Tibial nerve (tissue), 4 donors: ENCODE measurements at places on chromosomes 3 and 15. TPM values are rescaled to one million over a fixed set of nuclear protein-coding genes. Genes with fewer than 3 reads are reported as not detected.

The TRANK1 gene
- total RNA-seq = 12.6 TPM

GRCh38 chr3:189557824-189558223 lies 73.4 kb upstream of the TP63 start:
- DNase-seq = no peak
- H3K27me3 ChIP-seq = no peaks in the 10 kb centered on the region
- no peak overlapping the region for H3K27ac ChIP-seq
- no peaks in the 10 kb centered on the region for H3K36me3 ChIP-seq
- H3K4me1 ChIP-seq = no peaks in the 10 kb centered on the region

GRCh38 chr3:142657033-142657432 lies 60.8 kb downstream of the PLS1 start:
- no peak overlapping the region for H3K27ac ChIP-seq
- DNase-seq = no peak
- no peaks in the 10 kb centered on the region for H3K4me1 ChIP-seq

- H3K27ac ChIP-seq = no peak overlapping the region
- H3K27me3 ChIP-seq = no peaks in the 10 kb centered on the region
- no peak for DNase-seq
- no peaks in the 10 kb centered on the region for H3K4me1 ChIP-seq
- H3K36me3 ChIP-seq = no peaks in the 10 kb centered on the region
Measured at GRCh38 chr3:53721187-53722119, 124.8 kb downstream of the CHDH start.

GRCh38 chr3:53628536-53629401 lies 134.4 kb downstream of the CACNA1D start:
- no peaks in the 10 kb centered on the region for H3K27me3 ChIP-seq
- H3K4me3 ChIP-seq = no peak overlapping the region
- H3K27ac ChIP-seq = no peak overlapping the region
- no peaks in the 10 kb centered on the region for H3K36me3 ChIP-seq
- no peak for DNase-seq
- H3K4me1 ChIP-seq = no peaks in the 10 kb centered on the region

DNA sequence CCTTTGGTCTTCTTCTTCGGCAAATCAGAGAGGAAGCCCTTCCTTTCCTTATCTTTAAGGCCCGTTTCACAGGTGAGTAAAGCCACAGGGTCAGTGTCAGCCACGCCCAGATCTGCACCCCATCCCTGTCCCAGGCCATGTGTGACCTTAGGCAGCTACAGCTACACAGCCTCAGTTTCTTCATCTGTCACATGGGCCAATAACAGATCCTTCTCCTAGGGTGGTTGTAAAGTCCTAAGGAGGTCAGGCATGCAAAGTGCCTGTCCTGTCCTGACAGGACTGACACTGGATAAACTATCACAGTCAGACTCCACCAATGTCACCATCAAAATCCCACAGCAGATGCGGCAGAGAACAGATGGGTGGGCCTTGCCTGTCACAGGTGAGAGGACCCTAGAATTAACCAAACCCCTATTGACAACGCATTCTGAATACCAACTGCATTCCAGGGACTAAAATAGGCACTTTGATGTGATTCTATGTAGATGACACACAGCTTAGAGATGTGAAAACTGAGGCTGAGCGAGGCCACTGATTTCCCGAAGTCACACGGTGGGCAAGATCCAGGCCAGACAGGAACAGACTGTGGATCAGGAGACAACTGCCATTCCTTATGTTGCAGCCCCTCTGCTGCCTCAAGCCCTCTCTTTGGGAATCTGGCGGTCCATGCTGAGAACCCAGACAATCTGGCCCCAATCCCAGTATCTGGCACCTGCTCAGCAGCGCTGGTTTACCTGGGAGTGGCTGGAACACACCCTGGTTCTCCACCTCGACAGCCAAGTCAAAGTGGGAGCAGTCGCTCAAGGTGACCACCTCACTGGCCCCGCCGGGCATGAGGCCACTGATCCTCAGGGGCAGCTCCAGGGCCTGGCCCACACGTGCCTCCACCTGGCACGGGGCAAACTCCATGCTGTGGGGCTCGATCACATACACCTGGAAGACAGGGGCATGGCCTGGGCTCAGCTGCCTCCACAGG lies 48.7 kb downstream of the NUP210 start:
- no peaks in the 10 kb centered on the region for H3K27me3 ChIP-seq
- no peak for DNase-seq
- no peak overlapping the region for H3K27ac ChIP-seq
- H3K4me3 ChIP-seq = no peak overlapping the region

DNA sequence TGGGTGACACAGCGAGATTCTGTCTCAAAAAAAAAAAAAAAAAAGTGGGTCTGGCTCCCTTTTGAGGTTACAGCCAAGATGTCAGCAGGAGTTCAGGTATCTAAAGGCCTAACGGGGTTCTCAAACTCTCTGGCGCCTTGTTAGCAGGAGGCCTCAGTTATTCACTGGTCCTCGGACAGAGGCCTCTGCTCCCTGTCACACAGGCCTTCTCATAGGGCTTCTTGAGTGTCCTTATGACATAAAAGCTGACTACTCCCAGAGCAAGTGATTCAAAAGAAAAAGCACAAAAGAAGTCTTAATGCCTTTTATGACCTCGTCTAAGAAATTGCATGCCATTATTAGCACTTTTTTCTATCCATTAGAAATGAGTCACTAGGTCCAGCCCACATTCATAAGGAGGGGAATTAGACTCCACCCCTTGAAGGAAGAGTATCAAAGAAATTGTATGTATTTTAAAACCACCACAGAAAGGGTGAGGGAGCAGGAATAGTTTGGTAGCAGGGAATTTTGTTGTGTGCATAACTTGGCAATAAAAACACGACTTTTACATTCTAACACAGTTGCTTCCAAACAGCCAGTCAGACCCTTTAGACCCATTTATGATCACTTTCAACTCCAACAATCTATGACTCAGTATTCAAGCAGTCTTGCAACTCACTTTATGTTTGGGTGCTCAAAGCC lies 90.3 kb downstream of the MEX3B start:
- H3K27me3 ChIP-seq = no peaks in the 10 kb centered on the region
- H3K4me3 ChIP-seq = no peak overlapping the region
- H3K4me1 ChIP-seq = no peaks in the 10 kb centered on the region
